ENCODE measurements at places on chromosomes 13 and 19. TPM values are rescaled to one million over a fixed set of nuclear protein-coding genes. Genes with fewer than 3 reads are reported as not detected.

GRCh38 chr13:113097651-113098050 is 7.9 kb upstream of the F7 start:
- no peak for DNase-seq

DNA sequence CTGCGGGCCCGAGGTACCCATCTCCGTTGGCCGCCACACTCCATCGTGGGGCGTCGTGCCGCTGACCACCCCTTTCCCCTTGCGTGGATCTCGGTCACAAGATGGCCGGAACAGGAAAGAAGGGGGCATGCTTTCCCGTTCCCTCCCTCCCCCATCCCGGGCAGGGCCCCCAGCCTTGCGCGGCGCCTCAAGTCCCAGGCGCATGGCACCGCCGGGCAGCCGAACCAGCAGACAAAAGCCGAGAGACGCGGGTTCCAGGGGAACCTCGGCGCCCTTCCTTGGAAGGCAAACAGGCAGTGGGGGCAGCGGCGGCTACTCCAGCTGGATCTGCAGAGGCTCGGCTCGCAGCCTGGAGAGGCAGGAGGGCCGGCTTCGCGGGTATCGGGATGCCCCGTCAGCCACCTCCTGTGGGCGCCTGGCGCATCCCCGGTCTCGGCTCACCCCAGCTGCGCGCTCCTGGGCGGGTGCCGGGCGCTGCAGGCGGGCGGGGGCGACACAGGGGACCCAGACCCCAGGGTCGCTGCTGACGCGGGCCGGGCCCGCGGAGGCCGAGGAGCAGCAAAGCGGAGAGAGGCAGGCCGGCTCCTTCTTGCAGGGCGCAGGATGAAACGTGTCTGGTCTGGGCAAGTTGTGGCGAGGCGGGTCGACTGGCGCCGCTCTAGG is 439 bp downstream of the DZIP1 start:
- no peak for DNase-seq

GRCh38 chr13:28819735-28820098 is 422 bp upstream of the MTUS2 start:
- DNase-seq, result no peak

DNA sequence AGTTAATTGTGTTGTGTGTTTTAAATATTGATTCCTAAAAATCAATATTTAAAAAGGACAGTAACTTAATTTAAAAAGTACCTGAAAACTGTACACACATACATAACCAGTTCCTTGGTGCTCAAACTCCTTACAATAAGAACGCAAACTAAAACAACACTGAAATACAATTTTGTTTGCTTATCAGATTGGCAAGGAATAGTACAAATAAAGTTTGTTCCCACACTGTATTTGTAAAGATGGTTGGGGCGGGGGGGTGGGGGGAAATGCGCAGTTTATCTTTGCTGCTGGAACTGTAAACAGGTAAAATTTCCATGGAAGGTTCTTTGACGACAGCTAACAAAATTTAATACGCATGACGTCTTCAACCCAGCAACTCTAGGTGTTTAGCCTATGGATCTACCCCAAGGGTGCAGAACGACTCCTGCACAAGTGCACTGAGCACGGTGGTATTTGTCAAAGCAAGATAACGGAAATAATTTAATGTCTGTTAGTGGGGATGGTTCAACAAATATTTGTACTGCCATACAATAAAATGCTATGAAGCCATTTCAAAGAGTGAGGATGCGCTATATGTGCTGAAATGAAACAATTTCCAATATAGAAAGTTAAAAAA is 96.5 kb downstream of the ING1 start:
- no peak for DNase-seq

- peak; percentile 95 for DNase-seq
Observed at GRCh38 chr19:1856698-1857603, 6.4 kb downstream of the KLF16 start.

DNA sequence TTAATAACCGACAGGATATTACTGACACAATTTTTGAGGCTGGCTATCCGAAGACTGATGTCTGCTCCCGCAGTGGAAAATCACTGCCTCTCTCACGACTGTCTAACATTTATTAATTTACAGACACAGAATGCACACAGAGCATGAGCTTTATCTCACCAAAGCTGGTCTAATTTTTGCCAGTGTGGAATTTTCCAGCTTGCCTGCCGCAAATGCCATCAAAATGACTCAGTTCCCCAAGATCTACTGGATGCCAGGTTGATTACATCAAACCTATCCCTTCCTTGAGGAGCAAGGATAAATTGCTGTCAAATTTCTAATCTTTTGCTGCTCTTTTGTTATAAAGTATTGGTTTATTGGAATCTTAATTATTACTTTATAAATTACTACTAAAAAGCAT is 1775.1 kb upstream of the PCDH20 start:
- no peak for DNase-seq

GRCh38 chr13:109412283-109412901 is 374.0 kb downstream of the IRS2 start:
- DNase-seq, result no peak

- no peak for DNase-seq
Observed at GRCh38 chr13:100347968-100348367, 240.6 kb downstream of the GGACT start.

GRCh38 chr13:105543742-105544141 is 991.7 kb downstream of the EFNB2 start:
- no peak for DNase-seq

- DNase-seq, result no peak
Observed at GRCh38 chr19:14561847-14562351, 10.0 kb downstream of the NDUFB7 start.

Gene SIGLEC12
- total RNA-seq, result 1.9 TPM

Gene RPS16
- 1,454 TPM for total RNA-seq
